Urinary bladder (tissue), 4 donors: ENCODE measurements at places on chromosomes 2 and 18. TPM values are rescaled to one million over a fixed set of nuclear protein-coding genes. Genes with fewer than 3 reads are reported as not detected.

DNA sequence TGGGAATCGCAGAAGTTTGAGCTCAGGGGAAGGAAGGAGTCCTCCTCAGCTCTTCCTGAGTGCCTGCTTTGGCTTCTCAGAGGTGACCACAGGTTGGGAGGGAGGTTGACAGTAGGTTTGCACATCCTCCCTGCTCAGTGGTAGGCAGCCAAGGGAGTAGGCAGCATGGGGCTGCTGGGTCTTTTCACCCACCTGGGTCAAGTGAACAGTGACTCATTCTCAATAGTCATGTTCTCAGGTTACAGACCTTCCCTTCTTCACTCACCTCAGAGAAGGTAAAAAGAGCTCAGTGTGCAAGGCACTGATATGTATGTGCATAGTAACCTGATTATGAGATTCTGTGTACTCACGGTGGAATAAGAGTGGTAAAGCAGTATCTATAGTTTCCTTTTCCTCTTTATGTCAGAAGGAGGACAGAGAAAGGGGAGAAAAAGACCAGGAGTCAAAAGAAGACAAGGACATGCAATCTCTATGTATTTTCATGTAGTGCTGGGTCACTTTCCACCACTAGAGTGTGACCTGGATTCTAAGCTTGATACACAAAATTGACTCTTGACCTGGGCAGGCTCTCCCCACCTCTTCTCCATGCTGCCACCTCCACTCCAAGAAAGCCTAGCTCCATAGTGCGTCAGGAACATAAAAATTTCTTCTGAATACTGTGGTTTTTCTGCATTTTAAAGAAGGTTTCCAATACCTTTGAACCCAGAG, 36.5 kb upstream of the ASNSD1 start:
- no peak for DNase-seq

GRCh38 chr2:38829971-38830370, 45.8 kb downstream of the DHX57 start:
- DNase-seq: no peak

- no peak for DNase-seq
Measured at GRCh38 chr2:236855866-236856847, 229.5 kb upstream of the COPS8 start.

The SCN3A gene
- total RNA-seq: 6.1 TPM
